ENCODE measurements at places on chromosomes 5 and 9.

GRCh38 chr9:117825609-117826347 is 121.6 kb downstream of the TLR4 start:
- DNase-seq, result no peak

DNA sequence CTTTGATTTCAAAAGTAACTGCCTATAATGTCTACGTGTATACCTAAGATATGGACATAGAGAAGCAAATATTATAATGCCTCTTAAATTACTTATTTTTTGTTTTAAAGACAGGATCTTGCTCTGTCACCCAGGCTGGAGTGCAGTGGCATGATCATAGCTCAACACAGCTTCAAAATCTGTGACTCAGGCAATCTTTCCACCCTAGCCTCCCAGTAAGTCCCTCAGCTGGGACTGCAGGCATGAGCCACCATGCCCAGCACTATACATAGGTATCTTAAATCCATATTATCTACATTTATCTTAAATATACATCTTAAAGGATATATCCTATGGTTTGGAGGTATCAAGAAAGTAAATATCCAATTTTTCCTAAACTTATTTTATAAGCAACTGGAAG is 261.2 kb downstream of the ARL15 start:
- no peak for DNase-seq

GRCh38 chr5:28065656-28066055 is 1027.3 kb upstream of the CDH9 start:
- DNase-seq, result no peak

GRCh38 chr9:38018958-38019602 is 49.9 kb downstream of the SHB start:
- no peak for DNase-seq

- DNase-seq, result no peak
Measured at GRCh38 chr9:1267581-1267980, 217.4 kb downstream of the DMRT2 start.

DNA sequence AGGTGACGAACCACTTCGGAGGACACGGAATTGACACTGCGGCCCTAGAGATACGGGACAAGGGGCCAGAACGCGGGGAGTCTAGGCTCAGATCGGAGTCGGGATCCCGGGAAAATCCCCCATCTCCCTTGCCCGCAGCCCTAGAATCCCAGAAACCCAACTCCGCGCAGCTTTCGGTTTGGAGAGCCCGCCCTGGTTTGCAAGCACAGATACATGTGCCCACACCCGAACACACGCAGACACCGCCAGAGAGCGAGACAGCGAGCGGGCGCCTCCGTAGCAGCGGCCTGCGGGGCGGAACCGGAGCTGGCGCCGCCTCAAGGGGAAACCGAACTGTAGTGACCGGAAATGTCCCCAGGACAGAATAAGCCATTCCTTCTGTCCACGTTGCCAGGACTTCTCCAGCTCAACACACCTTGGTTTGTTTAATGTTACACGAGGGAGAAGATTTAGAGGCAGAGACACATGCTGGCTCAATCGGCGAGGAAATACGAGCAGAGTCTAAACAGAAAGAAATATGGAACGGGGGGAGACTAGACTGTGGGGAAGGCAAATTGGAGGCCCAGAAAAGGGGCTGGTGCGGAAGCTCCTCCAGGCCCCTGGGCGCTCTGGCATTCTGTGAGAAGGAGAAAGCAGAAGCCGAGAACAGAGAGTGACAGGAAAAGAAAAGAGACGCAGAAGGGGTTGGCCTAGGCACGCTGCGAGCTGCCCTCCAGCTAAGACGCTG is 2.9 kb upstream of the PAX5 start:
- DNase-seq, result peak; percentile 12

- DNase-seq, result no peak
Measured at GRCh38 chr5:82799361-82800077, 277.7 kb downstream of the TMEM167A start.

- DNase-seq, result no peak
Measured at GRCh38 chr5:119864286-119864685, 234.9 kb downstream of the FAM170A start.

DNA sequence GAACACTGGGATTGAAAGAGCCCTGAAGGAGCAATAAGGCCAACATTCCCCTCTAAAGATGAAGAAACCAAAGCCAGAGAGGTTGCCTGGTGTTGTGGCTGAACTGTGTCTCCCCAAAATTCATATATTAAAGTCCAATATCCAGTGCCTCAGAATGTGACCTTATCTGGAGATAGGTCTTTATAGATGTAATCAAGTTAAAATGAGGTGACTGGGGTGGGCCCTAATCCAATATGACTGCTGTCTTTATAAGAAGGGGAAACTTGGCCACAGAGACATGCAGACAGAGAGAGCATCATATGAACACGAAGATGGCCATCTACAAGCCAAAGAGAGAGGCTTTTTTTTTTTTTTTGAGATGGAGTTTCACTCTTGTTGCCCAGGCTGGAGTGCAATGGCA is 66.9 kb upstream of the PLPP1 start:
- no peak for DNase-seq

DNA sequence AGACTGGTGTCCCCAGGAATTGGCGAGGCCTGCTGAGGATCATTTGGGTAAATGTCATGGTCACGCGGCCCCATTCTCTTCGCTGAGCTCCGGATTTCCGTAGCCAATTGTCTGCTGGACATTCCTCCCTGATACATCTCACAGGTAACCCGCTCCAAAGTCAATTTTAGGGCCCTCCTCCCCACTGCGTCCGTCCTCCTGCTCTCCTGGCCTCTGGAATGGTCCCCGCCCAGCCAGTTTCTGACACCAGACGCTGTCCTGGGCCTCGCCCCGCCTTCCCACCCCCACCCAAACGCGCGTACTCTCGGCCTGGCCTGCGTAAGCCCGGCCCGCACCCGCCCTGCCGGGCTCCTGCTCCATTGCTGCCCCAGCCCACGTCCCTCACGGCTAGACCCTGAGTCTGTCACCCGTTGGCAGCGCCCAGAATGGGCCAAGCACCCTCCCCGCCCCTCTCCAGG is 202.0 kb downstream of the AUH start:
- DNase-seq, result no peak

- no peak for DNase-seq
Measured at GRCh38 chr9:18863791-18864190, 169.2 kb downstream of the SAXO1 start.

GRCh38 chr5:135039271-135040033 is 5.4 kb upstream of the PITX1 start:
- no peak for DNase-seq

- no peak for DNase-seq
Measured at GRCh38 chr9:125829743-125830142, 82.6 kb downstream of the PBX3 start.

DNA sequence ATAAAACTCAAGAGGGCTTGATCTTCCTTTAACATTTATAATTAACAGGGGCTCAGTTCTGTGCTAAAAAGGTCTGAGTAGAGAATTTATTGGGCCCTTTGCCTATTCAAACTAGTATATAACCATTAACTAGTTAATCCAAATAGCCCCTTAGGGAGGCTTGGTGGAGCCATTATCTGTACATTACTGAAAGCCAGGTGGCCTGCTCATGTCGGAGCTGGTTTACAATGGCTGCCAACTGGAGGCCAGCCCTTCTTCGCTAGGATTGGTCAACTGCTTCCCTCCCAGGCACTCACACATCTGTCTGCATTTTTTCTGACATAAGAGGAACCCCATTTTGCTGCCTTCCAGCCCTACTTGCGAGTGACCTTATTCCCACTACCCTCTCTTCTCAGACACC is 30.4 kb upstream of the NDFIP1 start:
- DNase-seq, result peak; percentile 76

DNA sequence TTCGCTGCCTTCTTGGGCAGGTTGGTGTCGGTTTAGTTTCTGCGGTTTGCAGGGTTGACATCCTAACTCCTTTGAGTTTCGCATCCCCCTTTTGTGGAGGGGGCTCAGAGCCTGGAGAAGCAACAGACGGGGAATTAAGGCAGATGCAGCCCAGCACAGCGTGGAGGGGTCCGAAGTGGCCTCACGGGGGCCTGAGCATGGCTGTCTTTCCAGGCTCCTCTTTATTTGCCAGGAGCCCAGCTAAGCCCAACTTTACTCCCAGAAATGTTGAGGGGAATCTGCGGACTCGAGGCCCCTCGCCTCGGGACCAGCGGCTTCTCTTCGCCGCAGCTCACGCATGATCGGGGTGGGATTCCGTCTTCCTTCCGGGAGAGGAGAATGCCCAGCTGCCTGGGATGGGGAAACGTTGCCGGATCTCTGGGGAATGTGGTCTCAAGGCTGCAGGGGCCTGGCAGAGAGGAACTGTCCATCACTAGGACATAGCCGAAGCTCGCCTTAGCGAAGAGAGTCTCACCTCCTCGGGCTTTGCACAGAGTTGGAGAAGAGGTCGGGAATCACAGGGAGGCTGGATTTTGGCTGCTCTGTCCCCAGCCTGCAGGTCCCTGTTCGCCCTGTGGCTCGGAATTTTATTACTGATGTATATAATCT is 1.3 kb downstream of the RAI14 start:
- no peak for DNase-seq

DNA sequence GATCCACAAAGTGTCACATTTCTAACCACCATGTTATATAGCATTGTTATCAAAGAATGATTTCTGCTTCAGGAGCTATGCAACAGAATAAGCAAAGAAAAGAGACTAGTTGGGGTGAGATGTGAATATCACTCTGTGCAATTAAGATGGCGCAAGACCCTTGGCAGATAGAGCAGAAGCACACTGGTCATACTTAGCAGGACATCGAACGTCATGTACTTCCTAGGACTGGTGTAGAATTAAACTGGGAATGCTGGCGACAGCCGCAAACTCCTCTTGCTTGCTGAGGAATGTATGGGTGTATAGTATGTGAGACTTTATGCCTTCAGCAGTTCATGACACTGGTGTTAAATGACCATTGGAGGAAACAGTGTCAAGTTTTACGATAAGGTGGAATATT is 207.0 kb downstream of the LRRC70 start:
- no peak for DNase-seq

Measured in DMS 273 treated with DMSO at 0.1 percent for 48 hours (cell line).